ENCODE measurements at places on chromosomes 6 and 20.

GRCh38 chr20:13101276-13101675 is 92.5 kb downstream of the SPTLC3 start:
- DNase-seq = no peak

- no peak for DNase-seq
Measured at GRCh38 chr6:75101896-75102295, 104.0 kb downstream of the COL12A1 start.

GRCh38 chr20:911882-912600 is 4.1 kb downstream of the ANGPT4 start:
- no peak for DNase-seq

GRCh38 chr6:40710626-40711330 is 123.6 kb upstream of the LRFN2 start:
- DNase-seq = peak; percentile 14

DNA sequence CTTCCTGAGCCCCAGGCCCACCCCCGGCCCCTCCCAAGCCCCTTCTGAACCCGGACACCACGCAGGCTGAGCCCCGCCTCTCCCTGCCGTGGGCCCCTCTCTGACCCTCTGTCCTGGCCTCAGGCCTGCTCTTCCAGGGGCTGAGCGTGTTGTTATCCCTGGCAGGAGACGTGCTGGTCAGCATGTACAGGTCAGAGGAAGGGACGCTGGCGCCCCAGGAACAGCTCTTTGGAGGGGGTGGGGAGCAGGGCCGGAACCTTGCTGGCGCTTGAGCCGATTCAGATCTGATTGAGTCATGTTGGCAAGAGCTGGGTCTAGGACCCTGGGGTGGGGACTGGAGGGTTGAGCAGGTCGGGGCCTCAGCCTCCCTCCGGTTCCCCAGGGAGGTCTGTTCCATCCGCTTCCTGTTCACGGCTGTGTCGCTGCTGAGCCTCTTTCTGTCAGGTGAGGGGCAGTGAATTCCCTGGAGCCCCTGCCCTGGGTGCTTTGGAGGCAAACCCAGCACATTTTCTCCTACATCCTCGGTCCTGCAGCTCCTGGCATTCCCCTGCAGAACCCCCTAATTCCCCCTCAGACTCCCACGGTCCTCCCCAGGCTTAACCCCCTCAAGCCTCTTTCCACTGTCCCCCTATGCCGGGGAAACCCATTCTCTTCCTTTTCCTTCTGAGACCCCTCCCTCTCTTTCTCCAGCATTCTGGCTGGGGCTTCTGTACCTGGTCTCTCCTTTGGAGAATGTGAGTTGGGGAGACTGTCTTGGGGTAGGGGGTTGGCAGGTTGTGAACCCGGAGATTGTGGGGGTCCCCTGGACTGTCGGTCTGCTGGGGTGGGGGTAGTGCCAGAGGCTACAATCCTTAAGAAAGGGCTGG is 2.0 kb downstream of the SPAG4 start:
- peak; percentile 62 for DNase-seq

- DNase-seq = no peak
Measured at GRCh38 chr6:14380086-14380820, 262.7 kb downstream of the CD83 start.

DNA sequence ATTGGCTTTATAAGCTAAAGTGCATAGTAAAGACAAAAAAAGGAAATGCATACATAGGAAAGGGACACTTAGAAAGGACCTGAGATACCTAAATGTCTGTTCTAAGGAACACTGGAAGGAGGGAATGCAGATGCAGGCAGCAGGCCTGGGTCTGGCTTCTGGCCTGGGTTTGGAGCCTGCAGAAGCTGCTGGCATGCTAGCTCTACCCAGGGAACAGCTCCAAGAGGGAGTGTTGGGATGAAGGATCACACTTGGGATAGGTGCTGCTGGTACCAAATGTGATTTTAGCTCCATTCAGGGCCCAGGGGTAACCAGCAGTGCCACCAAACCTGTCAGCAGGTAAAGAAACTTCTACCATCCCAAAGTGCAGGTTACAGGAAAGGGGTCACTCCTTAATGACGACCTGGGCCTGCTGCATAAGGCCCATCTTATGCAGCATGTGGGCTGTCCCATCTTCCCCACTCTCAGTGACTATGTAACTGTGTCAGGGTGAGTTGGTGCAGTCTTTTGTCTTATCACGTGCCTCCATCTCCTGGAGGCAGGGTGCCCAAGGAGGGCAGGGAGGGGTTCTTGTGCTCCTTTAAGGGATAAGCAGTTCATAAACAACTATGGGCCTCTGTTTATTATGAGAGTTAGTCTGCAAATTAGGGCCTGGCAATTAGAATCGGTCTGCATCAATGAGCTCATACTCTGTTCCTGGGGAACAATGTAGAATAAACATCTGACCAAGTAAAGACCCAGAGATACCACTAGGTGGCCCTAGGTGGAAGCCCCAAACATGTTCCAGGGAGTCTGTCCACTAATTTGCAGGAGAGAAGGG is 26.9 kb downstream of the DDX27 start:
- no peak for DNase-seq

DNA sequence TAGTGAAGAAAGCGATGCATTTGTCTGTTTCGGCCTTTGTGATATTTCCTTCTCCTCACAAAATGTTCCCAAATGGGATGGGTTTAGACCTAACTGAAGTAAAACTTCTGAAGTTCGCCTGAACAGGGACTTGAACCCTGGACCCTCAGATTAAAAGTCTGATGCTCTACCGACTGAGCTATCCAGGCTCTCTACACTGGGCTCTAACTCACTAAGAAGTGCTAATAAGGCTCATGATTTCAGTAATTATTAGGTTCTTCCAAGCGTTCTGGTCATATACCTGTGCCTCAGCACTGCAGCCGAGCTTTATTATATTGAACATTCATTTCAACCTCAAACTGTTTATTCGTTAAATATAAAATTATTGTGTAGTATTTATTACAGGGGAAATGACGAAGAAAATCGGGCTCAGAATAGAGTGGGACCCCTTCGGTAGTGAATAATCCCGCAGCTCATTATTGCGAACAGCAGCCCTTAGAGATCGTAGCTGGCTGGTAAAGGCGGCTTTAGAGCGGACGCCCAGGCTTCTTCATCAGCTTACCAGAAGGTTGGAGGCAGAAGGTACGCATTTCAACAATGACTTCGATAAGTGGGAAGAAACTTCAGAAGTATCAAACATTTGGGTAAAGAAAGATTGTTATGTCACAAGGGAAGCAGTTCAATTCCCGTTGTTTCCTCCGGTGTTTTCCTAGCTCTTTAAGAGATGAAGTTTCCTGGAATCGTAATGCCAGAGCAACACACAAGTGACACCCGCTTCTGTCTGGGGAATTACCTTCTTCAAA is 119.0 kb upstream of the ZNF184 start:
- DNase-seq = no peak

DNA sequence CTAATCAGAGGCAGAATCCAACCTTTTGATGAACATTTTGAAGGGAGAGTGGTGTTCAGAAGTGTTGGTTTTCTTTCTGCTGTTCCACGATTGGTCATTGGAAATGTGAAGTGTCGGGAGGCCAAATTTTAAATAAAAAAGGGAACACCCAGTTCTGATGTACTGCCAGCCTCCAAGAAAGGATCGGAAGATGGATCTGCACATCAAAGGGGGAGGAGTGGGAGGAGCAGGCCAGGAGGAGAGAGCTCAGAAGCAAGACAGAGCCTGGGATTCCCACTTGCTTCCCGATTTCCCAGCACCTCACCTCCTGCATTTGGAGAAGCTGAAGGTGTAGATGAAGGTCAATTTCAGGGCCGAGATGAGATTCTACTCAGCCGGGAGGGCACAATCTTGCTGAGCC is 55.9 kb upstream of the NAA20 start:
- DNase-seq = no peak

DNA sequence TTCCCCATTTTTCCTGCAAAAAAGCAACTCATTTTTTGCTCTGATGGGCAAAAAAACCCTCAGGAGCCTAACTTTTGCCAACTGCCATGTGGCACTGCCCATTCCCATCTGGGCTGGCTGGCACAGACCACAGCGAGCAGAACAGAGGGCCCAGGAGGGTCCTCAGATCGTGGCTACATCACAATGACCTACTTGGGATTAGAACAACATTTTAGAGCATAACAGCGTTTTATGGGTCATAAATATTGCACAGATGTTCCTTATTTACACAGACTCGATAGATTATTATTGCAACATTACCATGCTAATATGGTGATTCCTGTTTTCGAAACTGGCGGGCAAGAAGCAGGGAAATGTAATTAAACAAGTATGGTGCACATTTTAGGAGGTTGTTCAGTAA is 28.0 kb downstream of the PTPRT start:
- no peak for DNase-seq

GRCh38 chr6:15414235-15414612 is 168.4 kb downstream of the JARID2 start:
- DNase-seq = no peak

- no peak for DNase-seq
Measured at GRCh38 chr6:64411226-64411625, 775.6 kb downstream of the PHF3 start.

DNA sequence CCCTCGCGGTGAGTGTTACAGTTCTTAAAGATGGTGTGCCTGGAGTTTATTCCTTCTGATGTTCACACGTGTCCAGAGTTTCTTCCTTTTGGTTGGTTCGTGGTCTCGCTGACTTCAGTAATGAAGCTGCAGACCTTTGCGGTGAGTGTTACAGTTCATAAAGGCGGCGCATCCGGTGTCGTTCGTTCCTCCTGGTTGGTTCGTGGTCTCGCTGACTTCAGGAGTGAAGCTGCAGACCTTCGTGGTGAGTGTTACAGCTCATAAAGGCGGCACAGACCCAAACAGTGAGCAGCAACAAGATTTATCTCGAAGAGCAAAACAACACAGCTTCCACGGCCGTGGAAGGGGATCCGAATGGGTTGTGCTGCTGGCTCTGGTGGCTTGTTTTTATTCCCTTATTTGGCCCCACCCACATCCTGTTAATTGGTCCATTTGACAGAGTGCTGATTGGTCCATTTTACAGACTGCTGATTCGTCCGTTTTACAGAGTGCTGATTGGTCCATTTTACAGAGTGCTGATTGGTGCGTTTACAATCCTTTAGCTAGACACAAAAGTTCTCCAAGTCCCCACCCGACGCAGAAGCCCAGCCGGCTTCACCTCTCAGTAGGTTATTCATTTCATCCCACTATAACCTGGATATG is 48.2 kb upstream of the ARG1 start:
- no peak for DNase-seq

DNA sequence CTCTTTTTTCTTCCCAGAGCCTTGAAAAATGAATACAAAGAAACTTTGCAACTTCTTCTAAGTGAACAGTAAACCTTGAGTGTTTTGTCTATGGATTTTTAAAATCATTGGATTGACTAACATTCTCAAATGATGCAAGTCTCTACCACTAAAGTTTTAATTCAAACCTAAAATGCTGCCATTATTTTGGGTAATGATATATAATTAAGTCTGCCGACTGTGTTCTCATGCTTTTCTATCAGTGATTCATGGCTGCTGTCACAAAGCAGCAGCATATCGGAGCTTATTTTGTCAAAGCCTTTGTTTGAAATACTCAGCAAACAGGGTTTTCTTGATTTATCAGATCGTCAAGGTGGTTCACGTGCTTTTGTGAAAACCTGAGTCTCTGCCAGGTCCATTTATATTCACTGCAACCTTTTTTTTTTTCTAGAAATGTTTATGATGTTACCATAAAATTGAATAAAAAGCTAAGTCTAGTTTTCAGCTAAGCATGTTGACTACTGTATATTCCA is 96.3 kb downstream of the GJA1 start:
- no peak for DNase-seq

DNA sequence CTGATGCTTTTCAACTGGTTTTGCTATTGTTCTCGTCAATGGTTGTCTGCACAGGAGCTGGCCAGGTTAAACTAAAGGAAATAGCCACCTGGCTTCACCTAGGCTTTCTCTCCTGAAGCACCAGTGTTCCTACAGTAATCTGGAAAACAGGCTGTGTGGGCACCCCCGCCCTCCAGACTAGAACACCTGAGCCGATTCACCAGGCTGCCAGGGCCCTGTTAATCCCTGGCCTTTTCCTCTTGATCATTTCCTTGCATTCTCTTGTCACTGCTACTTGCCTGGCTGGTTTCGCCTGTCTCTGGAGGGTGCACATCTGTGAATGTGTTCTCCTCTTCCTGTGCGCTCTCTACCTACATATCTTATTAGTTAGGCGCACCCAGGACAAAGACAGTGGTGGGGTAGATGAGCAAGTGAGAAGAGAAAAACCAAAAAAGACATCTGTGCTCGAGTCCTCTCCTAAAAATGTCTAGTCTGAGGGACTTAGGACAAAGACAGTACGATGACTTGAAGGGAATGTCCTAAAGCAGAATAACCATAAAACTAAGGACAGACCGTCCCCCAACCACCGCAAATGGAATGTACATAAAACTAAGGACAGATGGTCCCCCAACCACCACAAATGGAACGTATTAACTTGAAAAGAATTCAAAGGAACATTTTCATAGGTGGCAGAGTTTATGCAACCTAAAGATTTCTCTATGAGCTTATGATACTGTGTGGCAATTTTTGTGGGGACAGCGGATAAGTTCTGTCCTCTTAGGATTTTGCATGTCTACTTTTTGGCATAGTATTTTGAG is 45.9 kb upstream of the EMILIN3 start:
- no peak for DNase-seq

- DNase-seq = no peak
Measured at GRCh38 chr6:39416026-39416425, 93.5 kb upstream of the KCNK16 start.

GRCh38 chr6:139479433-139480222 is 105.2 kb upstream of the CITED2 start:
- DNase-seq = no peak

GRCh38 chr20:39069976-39070375 is 107.8 kb downstream of the DHX35 start:
- DNase-seq = no peak

DNA sequence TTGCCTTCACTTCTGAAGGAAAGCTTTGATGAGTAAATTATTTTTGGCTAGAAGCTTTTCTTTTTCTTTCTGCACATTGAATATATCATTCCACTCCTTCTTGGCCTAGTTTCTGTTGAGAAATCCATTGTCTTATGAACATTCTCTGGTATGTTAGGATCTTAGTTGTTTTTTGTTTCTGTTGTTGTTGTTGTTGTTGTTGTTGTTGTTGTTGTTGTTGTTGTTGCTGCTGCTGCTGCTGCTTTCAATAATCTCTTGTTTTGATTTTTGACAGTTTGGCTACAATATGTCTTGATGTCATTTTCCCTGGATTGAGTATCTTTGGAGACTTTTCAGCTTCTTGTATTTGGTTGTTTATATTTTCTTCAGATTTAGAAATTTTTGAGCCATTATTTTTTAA is 836.5 kb upstream of the MAN1A1 start:
- no peak for DNase-seq
